Ecto neural progenitor cell (in vitro differentiated cells): ENCODE measurements at places on chromosomes 1 and 21.

DNA sequence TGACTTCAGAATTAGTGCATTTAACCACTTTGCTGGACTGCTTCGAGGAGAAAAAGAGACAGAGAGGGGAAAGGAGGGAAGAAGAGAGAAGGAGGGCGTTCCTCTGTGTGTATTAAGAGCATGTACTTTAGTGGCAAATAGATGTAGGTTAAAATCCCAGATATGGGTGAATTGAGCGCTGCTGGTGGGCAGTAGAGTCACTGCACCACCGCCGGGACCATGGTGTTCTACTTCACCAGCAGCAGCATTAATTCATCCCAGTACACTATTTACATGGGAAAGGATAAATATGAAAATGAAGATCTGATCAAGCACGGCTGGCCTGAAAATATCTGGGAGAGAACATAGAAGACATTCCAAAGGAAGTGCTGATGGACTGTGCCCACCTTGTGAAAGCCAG, 20.9 kb upstream of the PPIE start:
- DNase-seq = no peak

- DNase-seq = no peak
Observed at GRCh38 chr1:215987092-215987875, 420.2 kb downstream of the KCTD3 start.

- no peak for DNase-seq
Observed at GRCh38 chr1:200916681-200917080, 22.0 kb downstream of the INAVA start.

GRCh38 chr1:145979746-145980456, 15.4 kb downstream of the POLR3GL start:
- no peak for DNase-seq

DNA sequence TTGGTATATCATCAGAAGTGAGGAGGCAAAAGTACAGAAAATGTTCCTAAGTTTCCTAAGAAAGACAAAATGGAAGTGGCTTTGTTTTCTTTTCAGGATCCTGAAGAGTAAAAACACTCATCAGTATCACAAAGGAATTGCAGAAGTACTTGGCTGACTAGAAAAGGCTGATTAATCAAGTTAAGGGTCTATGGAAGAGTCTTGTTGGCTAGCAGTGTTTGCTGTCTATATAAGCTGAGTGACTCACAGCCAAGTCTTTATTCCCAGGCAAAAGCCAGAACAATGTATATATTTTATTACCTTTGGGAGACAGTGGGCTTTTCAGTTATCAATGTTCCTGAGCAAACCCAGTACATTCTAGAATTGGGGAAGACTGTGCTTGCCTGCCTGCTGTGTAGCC, 777.0 kb downstream of the PLA2G4A start:
- DNase-seq = no peak

DNA sequence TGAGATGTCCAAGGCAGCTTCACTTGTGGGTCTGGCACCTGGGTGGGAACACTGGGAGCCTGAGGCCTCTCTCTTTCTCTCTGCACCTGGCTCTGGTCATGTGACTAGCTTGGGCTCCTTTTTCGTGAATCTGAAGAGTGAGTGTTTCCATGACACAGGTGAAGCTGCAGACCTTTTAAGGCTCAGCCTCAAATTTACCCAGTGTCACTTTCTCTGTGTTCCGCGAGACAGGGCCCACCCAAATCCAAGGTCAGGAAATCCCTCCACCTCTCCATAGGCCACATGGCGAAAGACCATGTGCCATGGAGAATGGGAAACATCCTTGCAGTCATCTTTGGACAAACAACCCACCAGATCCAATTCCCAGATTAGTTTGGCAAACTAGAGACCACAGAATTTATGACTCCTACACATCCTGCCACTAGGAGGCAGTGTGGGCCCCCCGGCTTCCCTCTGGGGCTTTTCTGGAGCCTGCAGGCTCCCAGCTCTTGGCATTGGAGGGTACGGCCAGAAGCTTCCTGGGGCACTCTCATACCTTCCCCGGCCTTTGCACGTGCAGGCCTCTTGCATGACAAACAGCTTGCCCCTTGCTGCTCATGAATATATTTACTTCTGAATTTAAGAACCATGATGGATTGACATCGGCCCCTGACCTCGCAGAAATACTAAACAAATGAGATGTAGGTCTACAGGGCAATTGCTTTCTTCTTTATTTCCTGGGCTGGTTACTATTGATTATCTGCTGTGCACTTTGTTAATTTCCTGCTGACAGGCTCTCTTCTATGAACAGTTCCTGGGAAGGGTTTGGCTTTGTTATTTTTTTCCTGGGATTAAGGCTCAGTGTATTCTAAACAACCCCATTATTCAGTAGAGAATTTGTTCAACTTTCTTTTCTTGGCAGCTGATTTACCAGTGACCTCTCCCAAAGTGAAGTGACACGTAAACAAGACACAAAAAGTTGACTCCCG, 180.7 kb downstream of the KAZN start:
- peak; percentile 85 for DNase-seq

- no peak for DNase-seq
Observed at GRCh38 chr1:50419907-50420677, 3.2 kb downstream of the DMRTA2 start.

- no peak for DNase-seq
Observed at GRCh38 chr1:234478152-234478480, 863 bp downstream of the TARBP1 start.

- no peak for DNase-seq
Observed at GRCh38 chr1:233625510-233625981, 11.6 kb downstream of the KCNK1 start.
